ENCODE measurements at places on chromosomes 1 and 21.

GRCh38 chr1:28326515-28326914 is 2.3 kb upstream of the MED18 start:
- DNase-seq: no peak

- no peak for DNase-seq
Measured at GRCh38 chr1:100232156-100232555, 17.5 kb downstream of the DBT start.

- DNase-seq: no peak
Measured at GRCh38 chr1:27049607-27050006, 37.0 kb upstream of the TENT5B start.

DNA sequence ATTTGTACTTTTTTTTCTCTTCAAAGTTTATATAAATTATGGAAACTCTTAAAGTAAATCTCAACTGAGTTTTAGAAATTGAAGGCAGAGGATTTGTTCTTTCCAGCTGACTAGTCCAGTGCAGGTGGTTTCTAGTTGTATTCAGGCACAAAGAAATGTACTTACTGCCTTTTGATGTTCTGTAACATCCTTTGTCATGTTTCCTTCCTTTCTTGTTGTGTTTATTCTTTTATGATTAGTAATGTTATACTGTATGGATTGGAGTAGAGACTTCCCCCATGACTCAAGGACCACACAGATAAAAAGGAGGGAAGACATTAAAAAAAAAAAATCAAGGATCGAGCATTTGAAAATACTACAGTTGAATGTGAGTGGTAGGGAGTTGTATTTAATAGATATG is 8.0 kb downstream of the HIPK1 start:
- DNase-seq: no peak

- no peak for DNase-seq
Measured at GRCh38 chr1:203031467-203031866, 5.2 kb downstream of the PPFIA4 start.

DNA sequence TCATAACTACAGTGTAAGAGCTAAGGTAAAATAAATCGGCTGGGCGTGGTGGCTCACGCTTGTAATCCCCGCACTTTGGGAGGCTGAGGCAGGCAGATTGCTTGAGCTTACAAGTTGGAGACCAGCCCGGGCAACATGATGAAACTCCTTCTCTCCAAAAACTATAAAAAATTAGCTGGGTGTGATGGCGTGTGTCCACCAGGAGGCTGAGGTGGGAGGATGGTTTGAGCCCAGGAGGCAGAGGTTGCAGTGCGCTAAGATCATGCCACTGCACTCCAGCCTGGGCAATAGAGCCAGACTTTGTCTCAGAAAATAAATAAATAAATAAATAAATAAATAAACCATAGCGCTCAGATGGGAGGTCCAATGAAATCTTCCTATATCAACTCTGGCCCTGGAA is 16.7 kb upstream of the FAM110D start:
- DNase-seq: no peak

GRCh38 chr1:180898441-180899219 is 14.1 kb upstream of the KIAA1614 start:
- DNase-seq: no peak

GRCh38 chr1:91784616-91785015 is 101.3 kb downstream of the TGFBR3 start:
- no peak for DNase-seq

- DNase-seq: no peak
Measured at GRCh38 chr1:41315871-41316270, 45.4 kb upstream of the FOXO6 start.

- DNase-seq: no peak
Measured at GRCh38 chr1:188489336-188490112, 1660.8 kb downstream of the PLA2G4A start.

GRCh38 chr1:205535096-205535495 is 30.6 kb downstream of the CDK18 start:
- no peak for DNase-seq

DNA sequence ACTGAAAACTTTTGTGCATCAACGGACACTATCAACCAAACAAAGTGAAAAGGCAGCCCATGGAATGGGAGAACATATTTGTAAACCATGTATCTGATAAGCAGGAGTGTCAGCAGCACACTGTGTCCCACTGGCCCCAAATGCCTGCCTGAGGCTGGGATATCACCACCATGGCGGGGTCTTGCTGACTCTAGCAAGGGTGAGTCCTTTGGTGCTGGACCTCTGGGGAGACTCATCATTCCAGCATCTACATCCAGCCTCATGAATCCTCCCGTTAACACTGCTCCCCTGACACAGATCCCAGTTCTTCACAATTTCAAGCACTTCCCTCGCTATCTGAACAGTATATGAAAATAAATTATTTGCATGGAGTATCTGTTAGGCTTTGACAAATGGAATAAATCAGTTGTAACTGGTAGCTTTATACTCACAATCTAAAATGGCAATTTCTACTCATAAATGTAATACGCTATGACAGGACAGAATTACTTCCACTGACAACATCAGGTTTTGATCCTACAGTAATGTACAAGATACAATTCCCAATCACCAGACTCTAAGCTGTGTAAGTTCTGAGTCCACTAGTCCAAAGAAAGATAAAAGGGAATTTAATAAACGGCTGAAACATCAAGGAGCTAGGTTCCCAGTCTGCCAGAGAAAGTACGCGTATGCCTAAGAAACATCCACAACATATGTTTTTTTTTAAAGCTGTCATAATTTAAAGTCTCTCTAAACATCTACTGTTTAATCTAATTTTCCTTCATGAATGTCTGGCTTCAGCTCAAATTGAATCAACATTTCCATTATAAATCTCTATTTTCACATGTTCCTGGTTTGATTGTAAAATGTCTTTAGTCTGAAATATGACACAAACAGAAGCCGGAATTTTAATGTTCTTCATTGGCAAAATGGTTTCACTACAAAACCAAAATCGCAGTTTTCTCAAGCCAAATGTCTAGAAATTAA is 95.1 kb downstream of the SIPA1L2 start:
- no peak for DNase-seq

DNA sequence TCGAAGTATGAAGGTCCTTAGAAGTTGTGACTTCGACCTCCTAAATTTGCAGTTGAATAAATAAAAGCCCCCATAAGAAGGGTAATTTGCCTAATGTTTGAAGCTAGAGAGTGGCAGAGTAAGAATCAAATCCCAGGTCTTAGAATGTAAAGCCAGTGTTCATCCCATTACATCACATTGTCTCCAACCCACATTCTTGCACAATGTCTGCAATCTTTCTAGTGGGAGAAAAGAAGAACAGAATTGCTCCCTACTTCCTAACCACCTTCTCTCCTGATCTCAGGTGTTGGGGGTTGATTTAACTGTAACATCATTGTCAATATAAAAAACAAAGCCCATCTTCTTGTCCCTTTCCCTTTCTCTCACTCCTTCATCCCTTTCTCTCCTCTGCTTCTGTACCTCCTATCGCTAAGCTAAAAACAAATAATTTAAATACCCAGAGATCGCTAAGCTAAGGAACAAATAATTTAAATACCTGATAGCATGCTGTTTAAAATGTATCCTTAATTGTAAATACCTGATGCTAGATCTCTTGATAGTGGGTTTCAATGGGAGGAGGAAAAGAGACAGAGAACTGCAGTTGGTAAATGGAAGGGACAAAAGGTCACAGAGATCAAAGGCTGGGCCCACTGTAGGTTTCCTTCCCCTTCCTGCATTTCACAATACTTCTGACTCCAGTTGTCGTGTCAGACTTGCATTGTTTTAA is 32.1 kb upstream of the CCDC190 start:
- DNase-seq: no peak

- no peak for DNase-seq
Measured at GRCh38 chr1:193019442-193020026, 39.6 kb downstream of the UCHL5 start.

GRCh38 chr1:246034630-246035029 is 472.4 kb downstream of the SMYD3 start:
- DNase-seq: no peak

DNA sequence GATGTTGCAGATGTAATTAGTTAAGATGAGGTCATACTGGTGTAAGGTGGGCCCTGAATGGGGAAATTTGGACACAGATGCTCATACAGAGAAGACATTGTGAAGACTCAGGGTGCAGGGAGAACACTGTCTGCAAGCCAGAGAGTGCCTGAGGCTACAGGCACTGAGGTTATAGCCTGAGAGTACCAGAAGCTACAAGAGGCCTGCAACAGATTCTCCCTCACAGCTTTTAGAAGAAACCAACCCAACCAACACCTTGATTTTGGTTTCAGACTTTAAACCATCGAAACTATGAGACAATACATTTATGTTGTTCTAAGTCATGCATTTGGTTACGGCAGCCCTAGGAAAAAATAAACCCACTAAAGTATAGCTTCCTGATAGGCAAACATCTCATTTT is 321.7 kb upstream of the USP25 start:
- no peak for DNase-seq

DNA sequence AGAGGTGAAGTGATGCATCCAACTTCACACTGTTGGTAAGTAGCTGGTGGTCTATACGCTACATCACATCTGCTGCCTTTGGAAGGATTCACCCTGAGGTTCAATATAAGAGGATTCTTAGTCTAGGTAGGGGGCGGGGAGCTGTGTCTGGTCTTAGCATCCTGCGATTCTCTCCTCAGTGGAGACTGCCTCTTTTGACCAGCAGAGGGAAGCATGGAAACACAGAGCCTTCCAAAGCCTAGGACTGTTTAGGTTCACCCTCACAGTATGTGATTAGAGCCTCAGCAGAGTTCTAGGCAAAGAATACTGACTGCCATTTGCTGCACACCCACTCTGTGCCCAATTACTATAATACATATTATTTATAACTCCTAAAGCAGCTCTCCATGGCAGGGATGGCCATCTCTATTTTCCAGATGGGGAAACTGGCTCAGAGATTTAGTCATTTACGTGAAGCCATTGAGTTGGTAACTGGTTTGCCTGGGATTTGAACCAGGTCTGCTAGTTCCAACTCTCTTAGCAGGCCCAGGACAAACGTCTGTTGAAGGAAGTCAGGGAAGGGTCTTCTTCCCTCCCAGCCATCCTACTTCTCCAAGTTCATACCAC is 28.9 kb upstream of the EFCAB14 start:
- DNase-seq: no peak

DNA sequence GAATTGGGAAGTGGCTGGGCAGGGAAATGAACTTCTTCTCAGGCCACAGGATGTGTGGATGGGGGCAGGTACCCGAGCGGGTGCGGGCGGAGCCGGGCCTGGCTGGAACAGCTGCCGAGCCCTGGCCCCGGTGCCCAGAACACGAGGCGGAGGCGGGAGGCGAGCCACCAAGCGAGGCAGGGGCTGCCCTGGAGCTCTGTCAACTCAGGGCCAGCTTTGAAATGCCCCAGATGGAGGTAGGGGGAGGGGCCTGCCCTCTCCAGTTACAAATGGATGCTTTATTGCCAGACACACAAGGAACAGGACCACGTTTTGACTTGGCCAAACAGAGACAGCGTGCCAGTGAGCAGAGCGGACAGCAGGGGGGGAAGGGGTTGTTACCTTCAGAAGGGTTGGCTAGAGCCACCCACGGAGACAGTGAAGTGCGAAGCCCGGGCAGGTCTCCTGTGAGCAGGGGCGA is 240.4 kb downstream of the SDCCAG8 start:
- DNase-seq: no peak

- DNase-seq: no peak
Measured at GRCh38 chr1:61951731-61952580, 209.7 kb downstream of the PATJ start.

DNA sequence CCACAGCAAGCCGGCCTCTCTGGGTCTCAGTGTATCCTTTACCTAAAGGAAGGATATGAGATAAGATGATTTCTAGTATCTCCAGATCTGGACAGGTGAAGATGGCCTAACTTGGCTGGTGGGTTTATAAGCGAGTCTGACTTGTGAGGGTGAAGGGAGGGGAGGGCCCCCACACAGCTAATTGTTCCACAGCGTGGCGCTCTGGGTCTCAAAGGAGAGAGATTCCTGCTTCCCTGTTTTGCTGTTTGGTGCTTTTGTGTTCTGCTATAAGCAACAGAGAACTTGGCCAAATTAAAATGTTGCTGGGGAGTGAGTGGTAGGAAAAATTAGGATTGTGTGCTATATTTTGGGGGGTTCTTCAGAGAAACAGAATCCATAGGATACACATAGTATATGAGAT is 28.9 kb upstream of the NLRP3 start:
- no peak for DNase-seq

DNA sequence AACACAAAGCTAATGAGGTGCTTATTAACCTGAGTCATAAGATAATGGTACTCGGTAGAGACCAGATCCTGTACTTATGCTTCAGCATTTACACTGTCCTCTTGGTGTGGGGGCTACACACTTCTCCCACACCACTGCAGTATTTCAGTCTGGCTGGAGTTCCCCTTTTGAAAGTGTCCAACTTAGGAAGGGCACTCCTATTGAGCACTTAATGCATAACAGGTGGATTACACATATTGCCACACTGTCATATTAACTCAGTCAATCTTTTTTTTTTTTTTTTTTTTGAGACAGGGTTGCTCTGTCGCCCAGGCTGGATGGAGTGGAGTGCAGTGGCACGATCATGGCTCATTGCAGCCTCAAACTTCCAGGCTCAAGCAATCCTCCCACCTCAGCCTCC is 1.5 kb downstream of the GPATCH4 start:
- no peak for DNase-seq

GRCh38 chr1:180899262-180899661 is 13.4 kb upstream of the KIAA1614 start:
- DNase-seq: no peak

DNA sequence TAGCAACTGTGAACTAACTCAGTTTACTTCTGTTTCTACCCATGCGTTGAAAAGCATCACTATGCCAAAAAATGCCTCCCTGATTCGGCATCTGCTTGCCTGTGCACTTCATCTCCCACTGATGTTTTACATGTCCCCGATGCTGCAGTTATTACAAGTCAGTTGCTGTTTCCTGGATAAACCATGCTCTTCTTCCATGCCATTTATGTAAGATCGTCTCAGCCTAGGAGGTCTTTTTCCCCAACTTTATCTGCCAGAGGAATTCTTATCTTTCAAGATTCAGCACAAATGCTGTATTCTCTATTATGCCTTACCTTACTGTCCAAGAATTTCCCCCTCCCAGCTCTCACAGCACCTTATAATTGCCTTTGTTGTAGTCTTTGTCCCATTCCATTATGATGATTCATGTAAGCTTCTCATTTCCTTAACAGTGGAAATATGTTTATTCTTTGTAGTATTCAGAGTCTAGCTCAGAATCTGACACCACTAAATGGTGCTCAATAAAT is 30.0 kb downstream of the PRKACB start:
- no peak for DNase-seq

All from stimulated activated CD4-positive, alpha-beta T cell treated with anti-CD3 and anti-CD28 coated beads, Interleukin-1b, Interleukin-23, amount 100 ng/mL, for 1 hour (primary cell).